Activated T-helper 1 cell treated with Interleukin-2 at 50 U/mL for 16 hours (primary cell): ENCODE measurements at places on chromosomes 12 and 14.

DNA sequence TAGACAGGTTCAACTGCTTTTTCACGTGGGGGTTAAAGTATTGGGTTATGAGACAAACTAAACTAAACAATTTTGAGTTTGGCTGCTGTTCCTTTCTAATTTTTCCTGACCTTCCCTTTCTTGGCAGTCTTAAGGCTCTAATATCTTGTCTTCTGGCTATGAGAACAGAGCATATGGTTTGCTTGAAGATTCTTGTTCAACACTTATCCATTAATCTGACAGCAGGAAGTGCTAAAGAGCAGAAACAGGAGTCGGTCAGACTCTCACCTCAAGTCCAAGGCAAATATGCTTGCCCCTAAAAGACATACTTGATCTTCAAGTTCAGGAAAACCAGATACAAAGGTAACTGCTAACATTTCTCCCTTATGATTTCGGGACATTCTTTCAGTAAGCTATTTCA is 52.6 kb upstream of the KCNJ8 start:
- DNase-seq: no peak

GRCh38 chr14:85024931-85025330 is 505.0 kb upstream of the FLRT2 start:
- no peak for DNase-seq

DNA sequence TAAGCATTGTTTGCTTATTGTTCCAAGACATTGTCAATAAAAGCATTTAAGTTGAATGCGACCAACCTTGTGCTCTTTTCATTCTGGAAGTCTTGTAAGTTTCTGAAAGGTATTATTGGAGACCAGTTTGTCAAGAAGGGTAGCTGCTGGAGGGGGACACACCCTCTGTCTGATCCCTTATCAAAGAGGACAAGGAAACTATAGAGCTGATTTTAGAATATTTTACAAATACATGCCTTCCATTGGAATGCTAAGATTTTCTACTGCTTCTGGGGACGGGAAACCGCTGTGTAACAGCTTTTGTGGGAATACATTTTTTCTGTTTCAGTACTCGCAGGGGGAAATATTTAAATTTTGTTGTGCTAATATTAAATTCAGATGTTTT is 3.5 kb downstream of the FOS start:
- no peak for DNase-seq

DNA sequence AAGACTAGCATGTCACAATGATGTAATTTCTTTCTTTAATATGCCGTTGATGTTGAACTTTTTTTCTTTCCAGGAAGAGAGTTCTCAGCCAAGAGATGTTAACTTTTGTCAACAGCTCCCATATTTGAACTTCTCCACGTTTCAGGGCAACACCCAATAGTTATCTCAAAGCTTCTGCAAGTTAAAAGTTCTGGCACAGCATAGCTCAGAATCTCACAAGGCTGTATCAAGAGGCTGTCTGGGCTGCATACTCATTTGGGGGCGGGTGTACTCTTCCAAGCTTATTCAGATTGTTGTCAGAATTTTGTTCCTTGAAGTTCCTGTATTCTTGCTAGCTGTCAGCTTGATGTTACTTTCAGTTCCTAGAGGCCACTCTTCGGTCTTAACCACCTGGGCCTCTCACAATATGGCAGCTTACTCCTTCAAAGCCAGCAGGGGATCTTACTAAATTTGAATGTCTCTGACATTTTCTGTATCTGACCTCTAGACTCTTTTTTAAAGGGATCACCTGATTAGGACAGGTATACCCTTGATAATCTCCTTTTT is 38.9 kb downstream of the KCNC2 start:
- DNase-seq: no peak

DNA sequence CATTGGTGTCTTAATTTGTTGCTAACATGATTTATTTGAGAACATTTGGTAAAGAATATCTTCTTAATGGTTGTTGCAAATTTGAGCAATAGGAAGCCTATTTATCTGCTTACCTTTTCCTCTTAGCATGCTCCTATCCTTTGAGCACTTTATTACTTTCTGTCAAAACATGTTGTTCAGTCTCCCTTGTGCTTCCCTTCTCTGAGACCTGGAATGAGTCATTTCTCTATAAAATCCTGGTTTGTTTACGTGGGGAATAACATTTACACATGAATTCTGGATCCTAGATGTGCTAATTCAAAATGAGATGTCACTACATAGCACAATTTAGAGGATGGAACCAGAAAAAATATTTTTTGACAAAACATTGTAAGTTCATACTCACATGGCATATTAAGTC is 844.0 kb upstream of the LRFN5 start:
- DNase-seq: no peak

- DNase-seq: no peak
These were observed 291.6 kb downstream of the AKAP6 start for GRCh38 chr14:32620724-32621123.

DNA sequence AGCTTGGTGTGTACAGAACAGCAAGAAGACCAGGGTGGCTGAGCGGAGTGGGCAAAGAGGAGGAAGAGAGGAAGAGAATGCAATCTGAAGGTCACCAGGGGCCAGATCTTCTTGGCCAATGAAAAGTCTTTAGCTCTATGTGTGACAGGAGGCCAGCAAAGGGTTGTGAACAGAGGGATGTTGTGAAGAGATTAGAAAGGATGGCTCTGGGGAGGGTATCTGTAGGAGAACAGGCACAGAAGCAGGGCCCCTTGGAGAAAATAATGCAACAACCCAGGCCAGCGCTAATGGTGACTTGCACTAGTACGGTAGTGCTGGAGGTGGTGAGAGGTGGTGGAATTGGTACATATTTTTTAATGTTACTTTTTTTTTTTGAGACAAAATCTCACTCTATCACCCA is 97.2 kb downstream of the NT5DC3 start:
- DNase-seq: no peak

- no peak for DNase-seq
These were observed 12.8 kb downstream of the DIP2B start for GRCh38 chr12:50517421-50518048.

DNA sequence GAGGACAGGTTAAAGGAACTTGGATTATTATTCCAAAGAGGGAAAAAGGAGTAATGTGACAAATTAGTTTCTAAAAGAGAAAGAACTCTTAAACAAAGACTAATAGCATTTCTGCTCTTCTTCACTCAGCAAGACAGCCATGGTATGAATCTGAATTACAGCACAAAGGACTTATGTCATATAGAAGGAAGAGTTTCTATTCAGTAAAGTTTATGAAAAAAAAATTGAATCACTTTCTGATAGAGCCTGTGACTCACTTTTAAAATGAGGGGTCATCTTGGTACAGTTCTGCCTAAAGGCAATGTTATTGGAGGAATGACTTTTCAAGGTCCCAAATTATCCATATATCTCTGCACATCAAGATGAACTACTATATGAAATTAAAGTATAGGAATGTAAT is 101.7 kb downstream of the DUSP6 start:
- DNase-seq: no peak

DNA sequence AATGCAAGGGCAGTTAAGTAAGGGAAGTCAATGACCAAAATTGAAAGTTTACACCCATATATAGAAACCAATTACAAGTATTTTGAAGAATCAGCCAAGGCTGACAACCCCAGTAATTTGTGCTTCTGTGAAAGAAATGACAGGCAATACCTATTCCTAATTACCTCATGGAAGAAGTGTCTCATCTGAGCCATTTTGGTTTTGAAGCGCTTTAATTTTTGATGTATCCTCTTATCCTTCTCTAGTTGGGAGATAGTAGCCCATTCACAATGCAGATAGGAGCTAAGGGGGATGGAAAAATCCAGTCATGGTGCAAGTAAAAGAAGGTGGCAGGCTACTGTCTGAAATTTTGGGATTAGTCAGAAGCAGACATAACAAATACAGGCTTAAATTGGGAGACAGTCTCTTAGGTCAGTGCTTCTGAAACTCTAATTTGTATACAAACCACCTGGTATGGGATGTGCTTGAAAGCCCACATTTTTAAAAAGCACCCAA is 30.4 kb upstream of the SUPT16H start:
- no peak for DNase-seq

DNA sequence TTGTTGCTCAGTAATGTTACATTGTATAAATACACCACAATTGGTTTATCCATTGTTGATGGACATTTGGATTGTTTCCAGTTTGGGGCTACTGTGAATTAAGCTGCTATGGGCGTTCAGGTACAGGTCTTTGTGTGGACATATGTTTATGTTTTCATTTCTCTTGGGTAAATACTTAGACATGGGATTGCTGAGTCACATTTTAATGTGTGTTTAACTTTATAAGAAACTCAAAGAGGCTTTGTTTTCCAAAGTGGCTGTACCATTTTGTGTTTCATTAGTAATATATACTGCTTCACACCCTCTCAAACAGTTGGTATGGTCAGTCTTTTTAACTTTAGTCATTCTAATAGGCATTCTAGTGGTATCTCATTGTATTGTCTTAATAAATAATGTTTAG is 225.0 kb downstream of the SPTSSA start:
- DNase-seq: no peak

DNA sequence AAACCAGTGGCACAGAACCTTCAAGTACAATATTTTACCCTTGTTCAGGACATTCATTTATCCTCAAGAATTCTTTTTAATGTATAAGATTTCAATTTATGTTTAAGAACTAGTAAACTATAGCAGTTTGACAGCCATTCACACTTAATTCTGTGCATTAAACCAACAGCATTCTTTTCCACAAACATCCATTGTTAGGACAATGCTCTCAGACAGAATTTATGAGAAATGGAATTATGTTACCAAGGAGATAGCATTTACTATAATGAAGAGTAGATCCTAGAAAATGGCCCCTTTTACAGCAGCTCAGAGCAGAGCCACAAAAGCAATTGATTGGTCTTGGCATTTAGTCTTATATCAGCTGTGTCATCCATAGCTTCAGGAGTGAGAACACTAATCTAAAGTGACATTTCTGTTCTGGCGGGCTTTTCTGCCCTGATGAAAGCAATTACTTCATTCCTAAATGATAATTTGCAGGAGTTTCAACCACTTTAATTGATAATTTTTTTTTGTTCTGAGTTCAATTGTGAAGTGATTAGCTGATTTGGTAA is 268.9 kb downstream of the NPAS3 start:
- no peak for DNase-seq

DNA sequence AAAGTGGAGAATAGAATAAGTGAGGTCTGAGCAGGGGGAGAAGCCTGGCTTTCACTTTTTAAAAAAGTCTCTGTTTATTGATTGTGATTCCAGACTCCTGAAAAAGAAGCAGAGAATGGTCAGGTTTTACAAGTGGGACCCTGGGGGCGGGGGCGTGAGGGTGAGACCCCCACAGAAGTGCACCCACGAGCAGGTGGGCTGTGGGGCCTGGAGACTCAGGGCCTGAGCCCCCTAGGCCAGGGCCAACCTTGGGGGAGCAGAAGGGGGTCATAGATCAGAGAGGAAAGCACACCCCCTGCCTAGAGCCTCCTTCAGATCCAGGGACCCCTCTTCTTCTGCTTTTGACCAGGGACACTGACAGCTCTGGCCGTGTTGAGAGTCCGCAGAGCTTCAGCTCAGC is 180.3 kb downstream of the ADGRD1 start:
- no peak for DNase-seq

GRCh38 chr12:121137512-121137911 is 4.8 kb downstream of the P2RX7 start:
- DNase-seq: no peak

GRCh38 chr12:6569312-6569711 is 1.2 kb upstream of the NOP2 start:
- no peak for DNase-seq

DNA sequence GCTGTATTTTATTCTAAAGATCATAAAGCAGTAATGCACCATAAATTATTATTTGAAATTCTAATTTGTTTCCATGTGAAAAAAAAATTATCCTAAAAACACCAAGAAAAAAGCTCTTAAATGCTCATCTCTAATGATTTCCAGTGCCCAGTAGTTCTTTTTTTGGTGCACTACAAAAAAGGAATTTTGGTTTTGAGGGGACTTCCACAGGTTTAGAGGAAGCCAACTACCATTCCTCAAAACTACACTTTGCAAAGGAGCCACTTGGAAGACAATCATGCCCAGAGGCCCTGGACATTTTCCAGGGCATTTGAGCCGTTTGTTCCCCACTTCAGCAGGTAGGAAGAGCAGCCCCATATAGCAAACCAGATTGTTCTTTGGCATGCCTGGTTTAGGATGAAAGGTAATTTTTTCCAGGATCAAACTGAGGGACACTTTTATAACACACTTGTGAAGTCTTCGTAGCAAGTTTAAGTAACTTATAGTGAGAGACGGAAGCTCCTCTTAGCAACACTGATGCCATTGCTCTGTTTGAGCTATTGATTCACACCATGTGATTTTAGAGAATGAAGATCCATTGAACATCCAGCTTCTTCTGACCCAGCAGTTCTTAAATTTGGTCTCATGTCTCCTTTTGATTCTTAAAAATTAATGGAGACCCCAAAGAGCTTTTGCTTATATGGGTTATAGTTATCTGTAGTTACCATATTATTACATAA is 187.9 kb downstream of the ETV6 start:
- no peak for DNase-seq

DNA sequence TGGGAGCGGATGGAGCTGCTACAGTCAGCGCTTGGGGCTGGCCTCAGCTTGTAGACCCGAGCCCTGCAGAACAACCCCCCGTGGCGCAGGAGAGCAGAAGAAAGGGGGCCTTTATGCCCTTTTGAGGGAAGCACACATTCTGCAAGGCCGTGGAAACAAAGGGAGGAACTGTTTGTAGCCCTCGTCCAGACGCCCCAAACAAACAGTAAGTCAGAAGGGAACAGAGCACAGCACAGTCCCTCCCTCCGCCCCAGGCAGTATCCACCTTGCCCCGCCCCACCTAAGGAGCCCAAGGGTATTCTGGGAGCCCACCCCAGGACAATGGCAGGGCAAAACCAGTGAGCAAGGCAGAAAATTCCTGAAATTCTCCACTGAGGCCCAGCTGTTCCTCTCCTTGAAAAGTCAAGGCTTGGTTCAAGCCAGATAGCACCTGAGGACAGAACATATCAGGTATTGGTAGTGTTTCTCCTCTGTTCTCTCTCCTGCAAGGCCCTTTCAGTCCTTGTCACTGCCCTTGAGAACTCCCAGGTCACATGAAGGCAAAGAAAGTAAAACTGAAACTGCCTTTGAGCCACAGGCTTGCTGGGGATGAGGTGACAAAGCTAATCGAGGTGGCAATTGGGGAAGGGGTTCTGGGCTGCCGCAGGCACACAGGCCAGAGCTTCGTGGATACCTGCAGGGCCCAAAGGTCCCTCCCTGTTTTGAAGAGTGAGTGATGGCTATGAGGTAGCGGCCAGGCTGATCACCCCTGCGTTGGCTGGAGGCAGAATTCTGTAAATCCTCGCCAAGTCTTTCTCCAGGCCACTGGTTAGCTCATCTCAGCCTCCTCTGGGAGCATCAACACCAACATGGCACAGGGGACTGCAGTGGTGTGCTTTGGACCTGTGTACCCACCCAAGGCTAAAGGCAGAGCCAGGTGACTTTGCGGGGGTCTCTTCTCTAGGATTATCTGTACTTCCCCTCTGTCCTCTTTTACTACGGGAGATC is 499 bp downstream of the DGLUCY start:
- DNase-seq: peak; percentile 43

GRCh38 chr14:104284107-104284592 is 145.8 kb downstream of the KIF26A start:
- no peak for DNase-seq

- no peak for DNase-seq
These were observed 50.4 kb downstream of the PSMA6 start for GRCh38 chr14:35342489-35343010.
